Posterior vena cava (tissue), 2 donors: ENCODE measurements at places on chromosomes 5 and 9.

DNA sequence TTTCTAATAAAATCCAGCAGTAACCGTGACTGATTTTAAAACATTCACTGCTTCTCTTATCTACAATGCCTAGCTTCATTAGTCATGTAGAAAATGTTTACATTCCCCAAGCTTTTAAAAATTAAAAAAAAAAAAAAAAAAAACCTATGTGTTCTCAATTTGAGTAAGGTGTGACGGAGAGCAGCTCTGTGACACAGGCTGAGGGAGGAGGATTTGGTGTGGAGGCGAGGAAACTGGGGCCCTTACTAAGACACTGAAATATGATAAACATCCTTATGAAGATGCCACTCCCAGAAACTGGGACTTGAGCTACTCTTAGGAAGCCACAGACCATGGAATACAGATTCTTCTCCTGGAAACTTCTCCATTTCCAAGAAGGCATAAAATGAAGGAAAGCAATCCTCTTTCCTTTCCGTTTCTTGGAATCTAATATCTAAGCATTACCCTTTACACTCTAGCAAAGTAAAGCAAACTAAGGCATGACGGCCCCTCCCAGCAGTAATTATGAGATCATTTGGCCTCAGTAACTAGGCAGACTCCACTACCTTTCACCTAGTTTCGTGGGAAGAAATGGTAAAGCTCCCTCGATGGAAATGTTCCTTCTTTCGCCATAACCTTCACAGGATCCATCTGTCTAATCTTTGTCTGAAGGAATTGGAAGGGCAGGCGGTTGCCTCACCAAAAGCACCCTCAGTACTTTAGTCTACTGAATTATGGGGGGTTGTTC, 23.5 kb downstream of the GRAMD2B start:
- DNase-seq, result no peak

DNA sequence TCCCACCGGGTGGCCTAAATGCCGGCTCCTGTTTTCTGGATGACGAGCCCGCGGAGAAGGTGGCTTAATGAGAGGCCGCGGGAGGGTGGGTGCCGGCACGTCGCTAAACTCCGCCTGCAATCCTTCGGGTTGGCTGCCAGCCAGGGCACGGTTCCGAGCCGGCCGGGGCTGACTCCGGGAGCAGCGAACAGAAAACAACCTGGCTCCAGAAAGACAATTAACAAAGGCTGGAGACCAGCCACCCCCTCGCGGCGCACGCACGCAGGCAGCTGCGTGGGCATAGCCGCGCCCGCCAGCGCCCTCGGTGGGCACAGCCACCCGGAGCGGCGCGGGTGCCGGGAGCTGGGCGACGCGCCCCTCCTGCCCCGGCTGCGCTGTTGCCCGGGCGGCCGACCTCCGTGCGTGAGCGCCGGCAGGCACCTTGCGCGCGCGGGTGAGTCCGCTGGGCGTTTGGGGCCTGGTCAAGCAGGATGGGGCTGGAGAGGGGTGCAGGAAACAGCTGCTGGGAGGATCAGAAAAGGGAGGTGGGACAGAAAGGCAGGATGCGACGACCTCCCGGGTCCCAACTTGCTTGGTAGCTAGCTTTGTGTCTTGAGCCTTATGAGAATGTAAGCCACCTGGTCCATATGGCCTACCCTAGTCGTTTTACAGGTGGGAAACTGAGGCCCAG, at the start of gene ARHGEF37:
Gene ARHGEF37, plus strand, starts transcription at position 307 of the 670 bp plus-strand sequence. CDS start 16,272 bp downstream, outside the sequence.
- DNase-seq, result peak; percentile 95

DNA sequence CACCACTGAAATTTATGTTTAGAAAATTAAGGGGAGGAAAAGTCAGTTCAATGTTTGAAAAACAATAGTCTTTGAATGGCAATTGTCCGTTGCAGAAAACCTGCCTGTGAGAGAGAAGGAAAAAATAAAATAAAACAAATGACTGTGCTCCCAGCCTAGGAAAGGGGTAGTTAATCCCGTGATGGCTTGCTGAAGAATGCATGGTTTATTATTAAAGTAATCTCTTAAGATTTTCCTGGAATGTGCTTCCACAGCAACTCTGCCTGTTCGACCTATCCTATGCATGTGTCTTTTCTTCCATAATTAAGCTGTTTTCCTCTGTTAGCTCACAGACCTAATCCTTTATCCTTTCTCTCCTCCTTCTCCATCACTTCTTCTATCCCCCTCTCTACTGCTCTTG, 2.4 kb upstream of the DAB2 start:
- no peak for DNase-seq

DNA sequence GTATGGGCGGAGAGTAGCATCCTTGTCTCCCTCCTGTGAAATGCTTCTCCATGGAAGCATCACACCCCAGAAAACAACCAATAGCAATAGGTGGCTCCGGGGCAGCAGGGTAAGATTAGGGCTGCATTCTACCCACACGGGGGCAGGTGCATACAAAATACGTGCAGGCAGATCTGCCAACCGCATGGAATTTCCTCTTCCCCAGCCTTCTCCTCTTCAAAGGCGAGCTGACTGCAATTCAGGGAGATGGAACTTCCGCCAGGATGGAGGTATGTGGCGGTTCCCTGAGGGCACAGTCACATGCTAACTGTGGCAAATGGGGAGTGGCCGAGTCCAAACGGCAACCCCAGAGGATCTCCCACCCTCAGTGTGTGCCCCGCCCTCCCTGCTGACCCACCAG, 81.5 kb downstream of the LMNB1 start:
- no peak for DNase-seq

GRCh38 chr5:31047621-31048020, 145.9 kb upstream of the CDH6 start:
- DNase-seq, result no peak

- no peak for DNase-seq
Observed at GRCh38 chr5:122942164-122942914, 94.2 kb downstream of the PPIC start.

- DNase-seq, result no peak
Observed at GRCh38 chr5:150648294-150649107, 8.0 kb downstream of the SYNPO start.

DNA sequence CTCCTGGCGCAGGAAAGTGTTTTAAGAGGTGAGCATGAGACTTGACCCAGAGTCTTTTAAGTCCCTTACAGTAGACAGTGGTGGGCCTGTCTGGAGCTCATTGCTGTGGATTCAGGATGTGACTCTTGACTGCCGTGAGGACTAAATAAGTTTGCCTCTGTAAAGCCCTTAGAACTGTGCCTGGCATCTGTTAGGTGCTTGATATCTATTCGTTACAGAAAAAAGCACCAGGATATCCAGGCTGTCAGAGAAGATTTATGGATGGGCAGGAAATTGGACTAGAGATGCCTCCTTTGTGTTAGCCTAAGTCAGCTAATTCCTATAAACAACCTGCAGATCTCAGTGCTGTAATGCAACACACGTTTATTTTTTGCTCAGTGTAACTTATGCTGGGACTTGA, 12.6 kb downstream of the ERGIC1 start:
- no peak for DNase-seq

DNA sequence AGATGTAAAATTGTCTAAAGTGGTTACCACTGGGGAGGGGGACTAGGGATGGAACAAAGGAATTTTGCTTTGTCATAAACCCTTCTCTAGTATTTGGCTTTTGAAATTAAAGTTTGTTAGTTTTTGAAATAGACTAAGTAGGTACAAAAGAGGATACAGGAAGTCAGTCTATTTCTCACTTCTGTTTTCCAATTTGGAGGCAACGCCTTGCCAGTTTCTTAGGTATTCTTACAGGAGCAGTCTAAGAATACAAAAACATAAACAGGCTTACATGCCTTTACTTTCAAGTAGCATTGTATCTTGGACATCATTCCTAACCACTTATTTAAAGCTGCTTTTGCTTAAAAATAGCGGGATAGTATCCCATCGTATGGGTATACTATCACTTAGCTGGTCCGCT, 34.4 kb downstream of the ALG2 start:
- DNase-seq, result no peak

- DNase-seq, result no peak
Observed at GRCh38 chr5:109711673-109712072, 21.9 kb downstream of the MAN2A1 start.

DNA sequence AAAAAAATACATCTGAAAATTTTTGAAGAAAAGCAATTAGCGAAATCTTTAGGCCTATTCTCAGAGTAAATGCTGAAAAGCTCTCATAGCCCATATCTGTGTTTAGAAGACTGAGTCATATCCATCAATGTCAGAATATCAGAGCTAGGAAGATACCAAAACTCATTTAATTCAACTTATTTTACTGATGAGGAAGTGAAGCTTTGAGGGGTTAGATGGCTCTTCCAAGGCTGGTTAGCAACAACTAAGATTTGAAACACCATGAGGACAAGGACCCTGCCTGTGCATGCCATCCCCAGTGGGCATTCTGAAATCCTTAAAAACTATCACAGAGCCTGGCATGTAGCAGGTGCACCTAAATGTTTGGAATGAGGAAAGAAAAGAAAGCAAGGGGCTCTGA, 2.5 kb downstream of the FREM1 start:
- DNase-seq, result no peak

DNA sequence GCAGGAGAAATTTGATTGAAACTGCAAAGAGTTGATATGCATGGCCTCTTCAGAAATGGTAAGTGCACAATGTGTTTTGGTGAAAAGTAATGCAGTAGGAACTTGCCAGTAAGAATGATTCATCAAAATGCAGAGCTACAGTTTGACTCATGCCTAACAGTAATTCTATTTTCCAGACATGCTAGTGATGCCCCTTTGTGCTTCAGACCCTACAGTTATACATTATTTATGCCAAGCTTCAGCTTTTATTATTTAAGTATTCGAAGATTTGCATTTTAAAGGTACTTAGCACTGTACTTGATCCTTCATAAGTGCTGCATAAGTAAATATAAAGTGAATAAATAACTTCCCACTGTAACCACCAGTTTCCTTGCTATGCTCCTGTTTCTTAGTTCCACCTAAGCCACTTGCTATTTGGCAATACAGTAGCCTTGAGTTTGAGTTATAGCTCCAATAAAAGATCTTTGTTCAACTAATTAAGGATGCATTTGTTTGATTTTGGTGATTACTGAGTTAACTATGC, 3.6 kb upstream of the SPATA31E1 start:
- no peak for DNase-seq

DNA sequence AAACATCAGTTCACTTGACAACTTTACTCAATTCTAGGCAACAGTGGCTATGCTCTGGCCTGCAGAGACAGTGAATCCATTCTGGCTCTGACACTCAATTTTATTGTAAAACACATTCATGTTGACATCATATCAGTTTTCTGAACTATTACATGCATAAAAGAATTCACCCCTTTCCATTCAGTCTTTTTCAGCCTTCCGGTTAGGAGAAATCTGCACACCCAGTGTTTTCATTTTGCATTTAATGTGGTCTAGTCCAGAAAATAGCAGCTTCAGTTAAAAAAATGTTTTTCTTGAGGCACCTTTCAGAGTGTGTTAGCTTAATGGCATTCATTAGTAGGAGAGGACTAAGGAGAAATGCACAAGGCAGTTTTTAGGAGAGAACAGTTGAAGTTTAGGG, 95.1 kb downstream of the PBX3 start:
- DNase-seq, result no peak

DNA sequence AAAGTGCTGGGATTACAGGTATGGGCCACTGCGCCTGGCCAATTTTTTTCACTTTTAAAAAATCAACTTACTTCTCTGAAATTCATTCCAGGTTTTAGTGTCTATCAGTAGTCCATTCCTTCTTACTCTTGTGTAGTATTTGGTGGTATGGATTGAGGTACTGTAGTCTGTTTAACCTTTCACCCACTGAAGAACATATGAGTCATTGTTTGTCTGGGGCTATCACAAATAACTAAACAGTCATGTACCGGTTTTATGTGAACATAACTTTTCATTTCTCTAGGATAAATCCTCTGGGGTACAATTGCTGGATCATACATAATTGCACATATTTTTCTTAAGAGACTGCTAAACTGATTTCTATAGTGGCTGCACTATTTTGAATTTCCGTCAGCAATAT, 1188.0 kb upstream of the CDH9 start:
- no peak for DNase-seq

DNA sequence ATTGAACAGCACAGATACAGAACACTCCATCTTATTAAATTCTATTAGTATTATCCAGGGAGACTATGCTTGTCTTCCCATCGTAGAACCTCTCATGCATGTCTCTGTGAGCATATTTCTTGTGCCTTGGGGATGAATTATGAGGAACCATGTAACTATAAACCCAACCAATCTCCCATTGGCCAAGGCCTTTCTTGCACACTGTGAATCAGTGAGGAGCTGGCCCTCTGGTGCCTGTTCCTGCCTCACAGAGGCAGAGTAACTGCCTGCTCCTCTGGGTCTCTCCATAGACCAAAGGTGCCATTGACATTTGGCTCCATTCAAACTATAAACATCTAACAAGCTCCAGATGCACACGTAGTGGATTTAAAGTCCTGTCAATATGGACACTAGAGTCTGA, 190.4 kb downstream of the ENC1 start:
- DNase-seq, result no peak

GRCh38 chr5:173878224-173878967, 9.8 kb upstream of the CPEB4 start:
- DNase-seq, result no peak

DNA sequence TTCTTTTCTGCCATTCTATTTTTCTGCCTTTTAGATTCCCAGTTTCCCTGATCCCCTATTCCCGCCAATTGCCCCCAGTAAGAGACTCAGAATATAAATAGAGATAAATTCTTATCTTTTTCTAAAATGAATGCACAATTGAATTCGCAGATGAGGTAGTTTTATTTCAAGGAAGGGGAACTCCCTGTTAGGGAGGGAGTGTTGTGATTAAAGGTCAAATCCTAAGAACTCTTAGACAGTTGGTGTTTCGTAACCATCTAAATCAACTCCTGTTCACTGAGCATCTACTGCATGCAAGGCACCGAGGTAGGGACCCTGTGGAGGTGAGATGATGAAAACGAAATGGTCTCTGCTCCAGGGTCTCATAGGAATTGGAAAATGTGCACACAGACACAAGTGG, 7.7 kb upstream of the MAP3K1 start:
- DNase-seq, result no peak

- no peak for DNase-seq
Observed at GRCh38 chr9:7570107-7570720, 229.4 kb downstream of the DMAC1 start.

DNA sequence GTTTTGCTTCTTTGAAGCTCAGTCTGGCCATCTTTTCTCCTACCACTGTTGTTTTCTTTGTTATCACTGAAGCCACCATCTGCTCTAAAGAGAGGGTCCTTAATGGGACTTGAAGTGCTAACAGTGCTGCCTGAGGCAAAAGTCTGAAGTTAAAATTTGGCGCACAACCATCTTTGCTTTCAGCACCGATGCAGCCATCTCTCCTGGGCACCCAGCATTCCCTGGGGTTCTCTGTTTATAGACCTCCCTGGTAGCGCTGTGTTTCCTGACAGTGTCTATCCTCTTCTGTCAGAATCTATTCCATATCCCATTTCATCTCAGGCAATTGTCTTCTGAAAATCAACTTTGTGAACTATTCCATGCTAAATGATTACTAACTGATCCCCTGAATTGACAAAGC, 491.5 kb upstream of the MPDZ start:
- DNase-seq, result no peak

- peak; percentile 89 for DNase-seq
Observed at GRCh38 chr9:35729700-35730485, 2.1 kb downstream of the TLN1 start.

- peak; percentile 64 for DNase-seq
Observed at GRCh38 chr5:132468656-132469379, 21.8 kb downstream of the IRF1 start.

- DNase-seq, result no peak
Observed at GRCh38 chr5:122220511-122220910, 91.2 kb downstream of the ZNF474 start.
